ENCODE measurements at places on chromosomes 3 and 15.
A peak's percentile ranks its signal among the peaks of the same experiment; 100 is the strongest.

DNA sequence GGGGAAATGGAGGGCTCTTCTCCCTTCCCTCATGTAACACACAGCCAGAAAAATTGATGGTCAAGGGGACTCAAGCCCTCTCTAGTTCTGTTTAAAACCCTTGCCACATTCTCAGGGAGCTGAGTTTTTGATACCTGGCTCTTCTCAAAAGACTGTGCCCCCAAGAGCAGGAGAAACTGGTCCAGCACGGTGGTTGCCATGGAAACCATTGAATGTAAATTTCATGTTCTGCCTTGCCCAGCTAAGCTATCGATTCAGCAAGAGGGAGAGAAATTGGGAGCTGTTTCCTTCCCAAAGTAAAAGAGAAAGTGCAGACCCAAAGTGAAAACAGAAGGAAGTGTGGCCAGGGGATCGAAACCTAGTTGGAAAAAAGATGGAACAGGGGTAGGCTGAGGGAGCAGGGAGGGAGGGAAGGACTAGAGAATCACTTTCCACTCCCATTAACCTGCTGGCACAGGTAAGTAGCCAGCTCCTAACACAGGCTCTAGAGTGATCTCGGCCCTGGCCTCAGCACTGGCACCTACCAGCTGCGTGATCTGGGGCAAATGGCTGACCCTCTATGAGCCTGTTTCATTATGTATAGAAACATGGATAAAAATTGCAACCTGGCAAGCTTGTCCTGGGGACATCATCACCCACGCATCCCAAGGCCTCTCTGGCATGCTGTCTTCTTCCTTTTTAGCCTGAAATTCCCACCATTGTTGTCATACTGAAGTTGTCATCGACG lies 140.9 kb downstream of the TPRA1 start:
- DNase-seq, result no peak

DNA sequence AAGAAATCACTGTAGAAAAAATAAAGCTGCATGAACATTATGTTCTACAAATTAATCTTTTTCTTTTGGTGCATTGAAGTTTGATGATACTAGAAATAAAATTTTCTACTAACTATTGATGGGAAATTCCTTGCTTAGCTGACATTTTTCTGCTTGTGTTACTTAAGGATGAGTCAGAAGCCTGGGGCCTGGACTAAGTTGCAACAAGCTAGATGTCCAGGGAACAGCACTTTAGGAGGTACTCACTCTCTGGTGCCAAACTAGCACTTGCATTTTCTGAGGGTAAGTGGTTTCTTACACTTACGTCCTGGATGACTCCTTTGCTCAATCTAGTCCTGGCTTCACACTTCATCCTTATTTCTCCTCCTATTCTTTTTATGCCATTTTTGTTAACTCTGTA lies 945.1 kb downstream of the IGSF11 start:
- DNase-seq, result no peak

GRCh38 chr3:7410782-7411181 lies 549.9 kb downstream of the GRM7 start:
- no peak for DNase-seq

- no peak for DNase-seq
Observed at GRCh38 chr15:77437264-77437663, 16.6 kb downstream of the HMG20A start.

GRCh38 chr3:15585111-15585845 lies 16.1 kb downstream of the HACL1 start:
- no peak for DNase-seq

- no peak for DNase-seq
Observed at GRCh38 chr3:108060331-108060730, 30.5 kb downstream of the CD47 start.

DNA sequence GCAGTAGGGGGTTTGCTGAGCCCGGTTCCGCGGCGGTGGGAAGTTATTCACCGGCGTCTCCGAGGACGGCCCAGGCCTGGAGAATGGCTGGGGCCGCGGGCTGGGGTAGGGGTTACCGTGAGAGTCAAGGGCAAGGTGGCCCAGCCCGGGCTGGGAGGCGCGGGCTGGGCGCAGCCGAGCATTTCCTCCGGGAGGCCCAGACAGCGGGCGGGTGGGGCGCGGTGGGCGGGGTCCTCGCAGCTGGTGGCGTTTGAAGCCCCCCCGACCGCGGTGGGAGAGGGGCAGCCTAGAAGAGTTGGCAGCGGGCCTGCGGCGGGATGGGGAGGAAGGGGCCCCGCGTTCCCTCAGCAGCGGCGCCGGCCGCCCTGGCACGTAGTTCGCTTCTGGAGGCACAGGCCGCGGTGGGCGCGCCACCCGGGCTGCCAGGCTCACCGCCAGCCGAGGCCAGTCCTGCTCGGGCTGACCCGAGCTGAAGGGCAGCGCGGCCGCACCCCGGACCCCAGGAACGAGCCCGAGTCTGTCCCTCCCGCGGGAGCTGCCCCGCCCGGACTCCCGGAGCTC lies 960 bp upstream of the KLF13 start:
- peak; percentile 85 for DNase-seq

DNA sequence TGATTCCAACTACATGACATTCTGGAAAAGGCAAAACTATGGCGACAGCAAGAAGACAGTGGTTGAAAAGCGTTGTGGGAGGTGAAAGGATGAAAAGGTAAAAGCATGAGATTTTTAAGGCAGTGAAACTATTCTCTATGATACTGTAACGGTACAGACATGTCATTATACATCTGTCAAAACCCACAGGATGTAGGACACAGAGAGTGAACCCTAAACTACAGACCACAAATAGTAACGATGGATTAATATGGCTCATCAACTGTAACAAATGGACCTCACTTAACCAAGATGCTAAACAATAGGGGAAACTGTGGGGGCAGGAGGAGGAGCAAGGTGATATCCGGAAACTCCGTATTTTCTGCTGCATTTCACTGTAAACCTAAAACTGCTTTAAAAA lies 39.1 kb downstream of the MYO9A start:
- DNase-seq, result no peak

DNA sequence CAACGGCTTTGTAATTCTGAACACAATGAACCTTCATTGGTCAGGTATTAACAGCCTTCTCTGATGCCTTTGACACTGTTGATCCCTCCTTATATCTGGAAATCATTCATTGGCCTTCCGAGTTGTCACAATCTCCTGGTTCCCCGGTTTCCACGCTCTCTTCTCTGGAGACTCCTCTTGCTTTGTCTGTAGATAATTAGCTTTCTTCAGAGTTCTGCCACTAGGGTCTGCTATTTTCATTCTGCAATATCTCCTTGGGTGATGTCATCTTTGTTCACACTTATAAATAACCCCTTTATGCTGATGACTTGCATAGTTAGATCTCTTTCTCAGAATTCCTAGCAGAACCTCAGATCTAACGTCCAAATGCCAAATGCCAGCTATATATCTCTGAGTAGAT lies 583.8 kb upstream of the ZNF717 start:
- no peak for DNase-seq

DNA sequence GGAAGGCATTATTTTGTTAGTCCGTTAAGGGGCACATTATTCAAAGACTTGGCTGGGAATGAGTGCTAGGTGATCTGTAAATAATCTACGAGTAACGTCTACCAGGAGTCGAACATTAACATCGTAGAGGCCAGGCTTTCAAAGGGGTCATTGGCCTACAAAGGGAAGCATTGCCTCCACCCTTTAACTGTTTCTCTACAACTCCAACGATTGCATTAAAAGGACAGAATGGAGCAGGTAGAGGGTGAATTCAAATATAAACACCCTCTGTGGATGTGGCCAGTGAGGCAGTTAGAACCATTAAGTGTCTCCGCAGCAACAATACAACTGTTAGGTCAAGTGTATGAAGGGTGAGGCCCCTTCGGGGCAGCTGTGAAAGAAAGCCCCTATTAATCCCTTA lies 126.0 kb upstream of the LMOD3 start:
- DNase-seq, result no peak
